ENCODE measurements at places on chromosomes 5 and 9. TPM values are rescaled to one million over a fixed set of nuclear protein-coding genes. Genes with fewer than 3 reads are reported as not detected.

FOXD4L4 gene
- 0.22 TPM for total RNA-seq

SMIM33 gene
- not detected for total RNA-seq

PCDHB5 gene
- total RNA-seq: 8.4 TPM

SLC4A9 gene
- total RNA-seq: not detected

CCL21 gene
- total RNA-seq: 16.9 TPM

PRLR gene
- total RNA-seq: 1.9 TPM

GRXCR2 gene
- total RNA-seq: not detected

IL3 gene
- total RNA-seq: not detected

INSL6 gene
- not detected for total RNA-seq

FBP2 gene
- total RNA-seq: 1.0 TPM

OMD gene
- 34.4 TPM for total RNA-seq

SLC1A1 gene
- total RNA-seq: 9.8 TPM

SCGB3A2 gene
- not detected for total RNA-seq

TAF11L10 gene
- not detected for total RNA-seq
